ENCODE measurements at places on chromosomes 7 and 10. TPM values are rescaled to one million over a fixed set of nuclear protein-coding genes. Genes with fewer than 3 reads are reported as not detected.

PRKG1 gene
- total RNA-seq, result not detected

FAM180A gene
- not detected for total RNA-seq

TDRD1 gene
- not detected for total RNA-seq

ZCCHC24 gene
- 1.1 TPM for total RNA-seq

KCNMA1 gene
- 0.10 TPM for total RNA-seq

GRM8 gene
- not detected for total RNA-seq

TACC2 gene
- total RNA-seq, result 0.16 TPM

KIFBP gene
- 14.0 TPM for total RNA-seq

CHCHD3 gene
- 26.0 TPM for total RNA-seq

PGAM2 gene
- total RNA-seq, result 3.1 TPM

- DNase-seq, result no peak
Measured at GRCh38 chr7:135666846-135667245, 4.5 kb downstream of the STMP1 start.

- DNase-seq, result no peak
Measured at GRCh38 chr10:133100706-133101415, 13.1 kb downstream of the ADGRA1 start.

- DNase-seq, result no peak
Measured at GRCh38 chr7:81383846-81384245, 386.0 kb downstream of the HGF start.

GRCh38 chr10:48582970-48583369, 21.9 kb downstream of the ARHGAP22 start:
- DNase-seq, result no peak

GRCh38 chr10:34814223-34814912, 728 bp downstream of the PARD3 start:
- no peak for DNase-seq

DNA sequence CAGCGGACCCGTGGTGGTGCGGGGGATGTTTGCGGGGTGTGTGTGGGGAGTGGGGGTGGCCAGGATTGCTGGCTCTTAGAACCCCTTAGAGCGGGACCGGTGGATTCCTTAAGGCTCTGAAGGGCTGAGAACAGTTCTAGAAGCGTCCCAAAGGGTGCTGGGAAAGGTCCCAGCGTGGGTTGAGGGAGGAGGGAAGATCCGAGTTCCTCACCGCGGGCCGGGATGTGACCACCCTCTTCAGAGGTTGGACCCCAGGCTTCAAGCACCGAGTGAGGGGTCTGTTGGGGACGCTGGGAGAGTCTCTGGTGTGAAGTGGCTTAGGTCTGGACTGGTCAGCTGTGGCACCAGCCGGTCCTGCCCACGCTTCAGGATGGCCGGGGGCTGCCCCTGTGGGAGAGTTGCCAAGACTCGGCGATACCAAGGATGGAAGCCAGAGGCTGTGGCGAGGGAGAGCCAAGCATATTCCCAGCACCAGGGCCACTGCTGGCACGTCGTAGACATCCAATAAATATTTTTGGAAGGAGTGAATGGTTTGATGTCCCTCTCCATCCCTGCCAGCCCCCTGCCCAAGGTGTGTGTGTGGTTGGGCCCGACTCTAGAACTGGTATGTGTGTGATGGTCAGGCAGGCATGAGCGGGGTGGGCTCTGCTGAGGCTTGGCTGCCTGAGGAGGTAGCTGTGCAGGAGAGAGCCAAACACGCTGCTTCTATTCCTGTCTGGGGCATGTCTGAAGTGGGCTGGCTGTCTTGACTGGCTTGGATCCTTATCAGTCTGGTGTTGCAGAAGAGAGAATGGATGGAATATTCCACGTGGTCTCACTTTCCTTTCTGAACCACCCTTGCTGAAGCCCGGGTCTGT, 19.2 kb downstream of the ZNF775 start:
- no peak for DNase-seq

- DNase-seq, result no peak
Measured at GRCh38 chr7:148503900-148504487, 86.6 kb upstream of the C7orf33 start.

DNA sequence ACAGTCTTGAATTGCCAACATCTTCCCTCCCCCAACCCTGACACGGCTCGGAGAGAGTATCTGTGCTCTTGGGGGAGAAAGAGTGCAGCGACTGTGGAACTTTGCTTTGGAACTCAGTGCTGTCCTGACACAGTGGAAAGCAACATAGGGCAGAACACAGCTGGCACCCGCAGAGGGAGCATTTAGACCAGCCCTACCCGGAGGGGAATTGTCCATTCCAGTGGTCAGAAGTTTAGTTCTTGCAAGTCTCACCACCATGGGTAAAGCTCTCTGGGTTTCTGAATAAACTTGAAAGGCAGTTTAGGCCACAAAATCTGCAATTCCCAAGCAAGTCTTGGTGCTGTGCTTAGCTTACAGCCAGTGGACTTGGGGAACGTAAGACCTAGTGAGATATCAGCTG, 34.9 kb downstream of the TFEC start:
- DNase-seq, result no peak

- no peak for DNase-seq
Measured at GRCh38 chr10:30538086-30538485, 91.5 kb downstream of the LYZL2 start.

- no peak for DNase-seq
Measured at GRCh38 chr10:25682203-25682851, 251.7 kb upstream of the MYO3A start.

- no peak for DNase-seq
Measured at GRCh38 chr7:140389445-140389844, 8.9 kb downstream of the SLC37A3 start.

- no peak for DNase-seq
Measured at GRCh38 chr10:8026349-8027259, 27.9 kb upstream of the GATA3 start.

DNA sequence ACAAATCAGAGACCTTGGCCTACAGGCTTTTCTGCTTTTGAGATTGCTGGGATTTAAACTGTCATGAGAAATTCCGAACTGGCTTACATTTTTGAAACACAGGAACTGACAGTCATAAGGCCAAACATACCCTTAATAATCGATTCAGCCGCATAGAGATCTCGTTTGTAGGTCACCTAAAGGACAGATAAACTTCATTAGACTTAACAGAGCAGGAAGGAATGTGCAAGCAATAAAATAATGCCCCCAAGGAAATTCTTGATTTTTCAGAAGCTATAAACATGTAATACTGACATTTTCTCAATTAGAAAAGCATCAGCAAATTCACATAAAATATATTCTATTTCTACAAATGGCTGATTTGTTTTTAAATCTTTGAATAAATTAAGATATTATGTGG, 120.0 kb downstream of the CRPPA start:
- no peak for DNase-seq

DNA sequence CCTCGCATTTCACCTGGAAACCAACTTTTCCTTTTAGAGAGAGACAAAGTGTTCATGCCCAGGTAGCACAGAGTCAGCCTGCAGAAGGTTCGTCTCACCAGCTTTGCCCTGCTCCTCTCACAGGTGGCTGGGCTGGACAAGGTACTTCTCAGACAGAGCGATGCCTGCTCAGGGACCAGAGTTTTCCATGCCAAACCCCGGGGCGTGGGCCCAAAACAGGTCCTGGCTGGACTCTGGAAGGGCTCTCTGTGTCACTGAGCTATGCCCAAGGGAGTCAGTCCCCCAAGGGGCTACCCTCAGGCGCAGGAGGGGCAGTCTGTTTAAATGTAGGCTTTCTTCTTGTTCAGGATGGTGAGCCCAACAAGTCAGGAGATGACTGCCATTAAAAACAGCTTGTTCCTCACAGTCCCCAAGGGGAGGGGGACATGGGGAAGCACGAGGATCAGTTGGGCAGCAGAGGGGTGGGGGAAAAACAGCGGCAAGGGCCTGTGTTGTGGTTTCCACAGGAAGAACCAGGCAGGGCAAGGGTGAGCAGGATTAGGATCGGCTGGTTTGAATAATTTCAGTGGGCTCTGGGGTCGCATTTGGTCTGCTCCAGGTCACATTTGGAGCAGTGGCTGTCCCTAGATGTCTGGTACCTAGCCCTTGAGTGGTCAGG, 55.5 kb upstream of the FIGNL1 start:
- DNase-seq, result no peak

GRCh38 chr10:119404719-119405519, 137.6 kb downstream of the RGS10 start:
- DNase-seq, result no peak

DNA sequence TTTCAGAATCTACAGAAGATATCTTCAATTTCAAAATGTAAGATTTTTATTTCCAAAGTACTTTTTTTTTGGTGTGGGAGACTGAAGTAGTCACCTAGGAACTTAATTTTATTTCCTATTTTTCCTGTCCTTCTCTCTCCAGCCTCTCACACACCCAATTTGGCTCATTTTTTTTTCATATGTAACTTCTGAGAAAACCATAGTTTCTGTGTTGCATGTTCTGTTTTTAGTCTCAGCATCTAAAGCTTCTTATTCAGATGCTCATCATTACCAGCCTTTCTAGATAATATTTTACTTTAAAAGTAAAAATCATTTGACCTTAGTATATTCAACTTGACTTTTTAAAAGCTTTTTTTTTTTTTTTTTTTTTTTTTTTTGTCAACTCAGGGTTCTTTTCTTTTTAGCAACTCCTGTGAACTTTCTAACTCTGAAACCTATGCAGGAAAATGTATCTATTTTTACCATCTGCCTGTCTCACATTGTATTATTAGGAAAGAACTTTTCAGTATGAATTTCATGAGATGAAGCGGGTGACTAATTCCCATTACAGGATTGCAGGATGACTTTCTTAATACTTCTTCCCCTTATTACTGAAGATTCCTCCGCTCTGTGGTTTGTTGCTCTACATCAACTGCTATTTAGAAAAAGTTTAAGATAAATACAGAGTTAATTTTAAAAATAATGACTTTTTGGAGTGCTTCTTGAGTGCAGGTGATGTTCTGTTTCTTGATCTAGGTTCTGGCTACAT, 73.6 kb upstream of the LSM8 start:
- no peak for DNase-seq

DNA sequence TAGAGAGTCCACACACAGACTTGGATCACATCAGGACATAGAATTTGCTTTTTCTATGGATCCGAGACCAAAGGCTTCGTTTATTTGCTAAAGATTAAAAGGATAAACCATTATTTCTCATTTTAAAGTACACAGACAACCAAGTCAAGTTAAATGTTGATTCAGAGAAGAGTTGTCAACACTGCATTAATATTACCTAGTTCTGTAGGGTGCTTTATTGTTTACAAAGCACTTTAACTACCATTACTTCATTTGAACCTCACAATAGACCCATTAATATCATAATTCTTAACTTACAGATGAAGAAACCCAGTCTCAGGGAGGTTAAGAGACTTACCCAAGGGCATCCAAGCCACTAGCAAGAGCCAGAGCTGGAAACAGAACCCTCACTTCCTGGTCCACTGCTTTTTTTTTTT, 43.2 kb upstream of the GSAP start:
- DNase-seq, result no peak

DNA sequence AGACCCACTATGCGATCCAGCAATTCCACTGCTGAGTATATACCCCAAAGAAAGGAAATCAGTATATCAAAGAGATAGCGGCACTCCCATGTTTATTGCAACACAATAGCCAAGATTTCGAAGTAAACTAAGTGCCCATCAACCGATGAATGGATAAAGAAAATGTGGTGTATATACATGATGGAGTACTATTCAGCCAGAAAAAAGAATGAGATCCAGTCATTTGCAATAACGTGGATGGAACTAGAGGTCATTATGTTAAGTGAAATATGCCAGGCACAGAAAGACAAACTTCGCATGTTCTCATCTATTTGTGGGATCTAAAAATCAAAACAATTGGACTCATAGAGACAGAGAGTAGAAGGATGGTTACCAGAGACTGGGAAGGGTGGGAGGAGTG, 7.1 kb upstream of the NMT2 start:
- DNase-seq, result no peak

DNA sequence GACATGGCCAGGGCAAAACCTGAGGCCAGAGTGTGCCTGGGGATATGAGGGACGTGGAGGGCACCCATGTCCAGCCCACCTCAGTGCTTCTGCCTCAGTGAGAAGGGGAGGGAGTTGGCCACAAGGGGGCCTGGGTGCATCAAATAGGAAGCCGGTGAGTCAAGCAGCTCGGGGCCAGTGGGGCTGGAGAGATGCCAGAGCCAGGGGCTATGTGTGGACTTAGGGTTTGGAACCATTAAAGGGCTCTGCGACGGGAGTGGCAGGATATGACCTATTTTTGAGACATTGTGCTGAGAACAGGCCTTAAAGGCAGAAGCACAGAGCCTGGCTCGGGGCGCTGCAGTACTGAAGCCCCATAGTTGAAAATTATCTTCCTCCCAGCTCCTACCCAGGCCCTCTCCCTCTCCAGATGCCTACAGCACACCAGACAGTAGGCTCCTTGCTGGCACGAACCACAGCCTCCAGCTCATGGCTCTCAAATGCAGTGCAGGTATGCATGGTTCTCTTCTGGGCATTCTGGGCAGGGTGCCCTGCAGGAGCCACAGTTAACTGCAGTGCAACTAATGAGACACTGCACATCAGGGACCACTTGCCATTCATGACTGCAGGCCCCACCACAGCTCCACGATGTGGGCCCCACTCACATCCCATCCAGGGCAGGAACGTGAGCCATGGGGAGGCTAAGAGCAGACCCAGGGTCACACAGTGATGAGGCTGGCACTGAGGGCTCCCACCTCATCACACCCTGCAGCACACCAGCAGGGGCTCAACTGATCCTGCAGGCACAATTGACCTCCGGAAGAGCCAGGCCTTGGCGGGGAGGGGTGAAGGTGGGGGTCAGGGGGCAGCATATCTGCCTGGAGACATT, 7.2 kb upstream of the PGAM2 start:
- peak; percentile 36 for DNase-seq

- DNase-seq, result no peak
Measured at GRCh38 chr10:91076991-91077548, 143.4 kb upstream of the PCGF5 start.

GRCh38 chr7:157471259-157472125, 134.7 kb downstream of the DNAJB6 start:
- DNase-seq, result peak; percentile 80

GRCh38 chr10:26499426-26499825, 61.3 kb downstream of the APBB1IP start:
- DNase-seq, result no peak

GRCh38 chr10:10156917-10157600, 860.6 kb upstream of the CELF2 start:
- DNase-seq, result no peak

- peak; percentile 54 for DNase-seq
Measured at GRCh38 chr10:63166742-63167258, 33.7 kb downstream of the NRBF2 start.

DNA sequence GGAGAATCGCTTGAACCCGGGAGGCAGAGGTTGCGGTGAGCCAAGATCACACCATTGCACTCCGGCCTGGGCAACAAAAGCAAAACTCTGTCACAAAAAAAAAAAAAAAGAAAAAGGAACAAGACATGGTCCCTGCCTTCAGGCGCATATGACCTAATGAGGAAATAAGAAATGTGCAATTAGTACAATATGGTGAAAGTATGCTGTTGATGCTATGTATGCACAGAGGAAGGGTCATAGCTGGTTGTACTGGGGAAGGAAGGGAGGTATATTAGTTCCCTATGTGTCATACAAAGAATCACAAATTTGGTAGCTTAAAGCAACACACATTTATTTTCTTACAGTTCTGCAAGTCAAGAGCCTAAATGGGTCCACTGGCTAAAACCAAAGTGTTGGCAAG, 97.8 kb upstream of the MPP7 start:
- DNase-seq, result no peak

- no peak for DNase-seq
Measured at GRCh38 chr10:46267132-46267985, 19.4 kb upstream of the ANTXRL start.

Data from naive thymus-derived CD4-positive, alpha-beta T cell (primary cell).